Breast epithelium (tissue), 4 donors: ENCODE measurements at places on chromosomes 7 and 10.
A peak's percentile ranks its signal among the peaks of the same experiment; 100 is the strongest.

- DNase-seq = no peak
These were observed 109.0 kb downstream of the CCDC71L start for GRCh38 chr7:106551936-106552335.

GRCh38 chr7:141748396-141748795 is 10.2 kb downstream of the SSBP1 start:
- DNase-seq = no peak

GRCh38 chr7:5143106-5143505 is 46.9 kb upstream of the WIPI2 start:
- no peak for DNase-seq

DNA sequence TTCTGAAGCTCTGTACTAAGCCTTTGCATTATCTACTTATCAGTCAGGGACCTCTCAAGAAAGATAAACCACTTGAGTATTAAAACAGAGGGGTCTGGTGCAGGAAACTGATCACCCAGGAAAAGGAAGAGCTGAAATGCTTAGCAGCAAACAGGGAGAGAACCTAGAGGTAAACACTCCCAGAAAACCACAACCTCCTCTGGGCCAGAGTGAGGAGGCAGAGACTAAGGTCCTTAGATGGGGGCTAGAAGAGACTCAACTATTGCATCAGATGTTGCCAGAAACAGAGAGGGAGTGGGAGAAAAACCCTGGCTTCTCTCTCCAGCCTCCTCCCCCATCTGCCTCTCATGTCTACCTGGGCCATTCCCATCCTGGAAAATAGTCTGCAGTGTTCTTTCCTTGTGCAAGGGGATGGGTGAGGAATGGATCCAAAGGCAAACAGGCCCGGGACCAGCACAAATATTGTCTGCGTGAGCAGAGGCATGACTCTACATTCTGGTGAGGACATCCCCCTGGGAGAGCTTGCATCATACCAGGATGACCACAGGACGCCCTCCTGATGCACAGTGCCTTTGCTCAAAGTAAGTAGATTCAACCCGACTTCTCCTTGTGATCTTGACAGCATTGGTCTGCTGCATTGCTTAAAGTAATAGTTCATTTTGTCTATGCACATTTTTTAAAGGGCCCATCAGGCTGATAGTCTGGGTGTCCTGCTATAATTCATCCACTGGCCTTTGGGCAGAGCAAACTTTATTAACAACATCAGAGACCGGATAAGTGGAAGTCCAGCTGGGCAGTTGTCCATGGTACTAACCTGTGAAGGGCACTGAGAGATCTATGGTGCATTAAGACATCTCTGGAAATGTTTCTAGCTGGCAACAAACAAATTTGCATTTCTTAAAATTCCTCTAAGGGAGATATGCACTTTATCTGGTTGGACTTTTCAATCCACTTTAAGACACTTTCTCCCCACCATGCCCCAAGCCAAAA is 22.4 kb upstream of the ODAD2 start:
- DNase-seq = no peak

DNA sequence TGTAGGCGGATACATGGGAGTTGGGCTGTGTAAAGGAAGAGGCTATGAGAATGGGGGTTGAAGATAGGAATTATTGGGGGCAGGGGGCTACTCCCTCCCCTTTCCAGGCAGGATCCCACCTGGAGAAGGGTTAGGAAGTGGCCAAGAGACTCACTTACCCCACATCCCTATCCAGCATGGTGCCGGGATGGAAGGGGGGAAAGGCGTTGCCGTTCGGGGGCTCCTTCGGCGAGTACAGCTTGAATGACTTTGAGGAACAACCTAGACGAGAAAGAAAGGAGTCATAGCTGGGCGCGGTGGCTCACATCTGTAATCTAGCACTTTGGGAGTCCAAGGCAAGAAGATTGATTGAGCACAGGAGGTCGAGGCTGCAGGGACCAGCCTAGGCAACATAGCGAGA is 8.9 kb downstream of the LDB1 start:
- DNase-seq = no peak

DNA sequence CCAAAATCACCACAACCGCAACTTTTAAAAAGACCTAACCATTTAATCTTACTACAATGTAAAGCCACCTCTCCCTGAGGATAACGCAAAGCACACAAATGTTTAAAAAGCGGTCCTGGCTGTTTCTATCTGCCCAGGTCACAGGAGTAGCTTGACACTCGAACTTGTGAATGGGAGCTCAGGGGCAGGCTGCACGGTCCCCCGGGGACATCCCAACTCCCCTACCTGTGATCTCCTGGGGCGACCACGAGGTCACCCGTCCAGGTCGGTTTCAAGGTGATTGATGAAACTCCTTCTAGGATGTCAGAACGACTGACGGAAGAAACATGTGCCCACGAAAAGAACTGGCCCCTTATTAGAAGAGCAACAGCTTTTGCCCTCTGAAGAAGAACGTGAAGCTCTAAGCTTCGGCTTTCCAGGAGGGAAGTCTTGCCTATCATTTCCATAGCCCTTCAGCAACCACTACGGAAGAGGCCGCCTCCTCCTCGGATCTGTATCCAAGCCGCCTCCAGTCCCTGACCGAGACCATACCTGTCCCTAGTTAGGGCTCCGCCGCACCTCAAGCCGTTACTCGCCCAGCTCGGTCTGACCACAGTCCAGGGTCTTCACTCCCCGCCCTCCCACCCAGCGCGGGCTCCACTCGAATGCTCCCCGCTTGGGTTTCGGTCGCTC is 459 bp downstream of the CYCS start:
- peak; percentile 22 for DNase-seq
